ENCODE measurements at places on chromosomes 1 and 21. TPM values are rescaled to one million over a fixed set of nuclear protein-coding genes. Genes with fewer than 3 reads are reported as not detected.

The YRDC gene
- 20.1 TPM for total RNA-seq

The SAMD11 gene
- total RNA-seq: not detected

The ACAP3 gene
- total RNA-seq: 41.4 TPM

- no peak for ATAC-seq
Measured at GRCh38 chr1:241682921-241683320, 30.8 kb downstream of the WDR64 start.

DNA sequence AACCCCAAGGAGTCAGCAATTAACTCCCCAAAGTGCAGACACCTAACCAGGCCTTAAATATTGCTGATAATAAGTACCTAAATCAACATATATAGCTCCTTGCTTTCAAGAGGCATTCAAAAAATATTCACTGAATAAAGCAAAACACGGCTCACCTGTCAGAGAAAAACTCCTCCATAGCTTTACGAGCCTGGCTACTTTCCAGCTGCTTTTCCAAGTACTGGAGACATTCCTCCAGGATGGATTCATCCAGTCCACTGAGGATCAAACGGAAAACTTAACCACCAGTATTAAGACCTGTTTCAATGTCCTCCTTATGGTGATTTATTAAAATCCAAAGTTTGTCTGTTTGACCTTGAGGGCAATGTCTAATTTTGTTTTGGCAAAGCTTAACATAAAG lies 44.6 kb downstream of the UBR4 start:
- ATAC-seq: no peak

GRCh38 chr1:169024800-169025271 lies 81.7 kb upstream of the ATP1B1 start:
- ATAC-seq: no peak

DNA sequence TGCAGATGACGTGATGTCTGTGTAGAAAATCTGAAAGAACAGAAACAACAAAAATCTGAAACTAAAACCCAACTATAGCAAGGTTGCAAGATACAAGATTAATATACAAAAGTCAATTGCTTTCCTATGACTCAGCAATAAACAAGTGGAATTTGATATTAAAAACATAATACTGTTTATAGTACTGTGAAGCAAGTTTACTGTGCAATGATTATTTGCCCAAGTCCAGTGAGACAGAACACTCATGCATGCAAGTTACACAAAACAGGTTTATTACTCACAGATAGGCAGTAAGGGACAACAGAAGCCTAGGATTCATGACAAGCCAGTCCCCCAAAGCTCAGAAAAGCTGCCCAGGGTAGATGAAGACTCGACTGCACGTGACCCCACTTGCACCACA lies 62.4 kb upstream of the RAB4A start:
- no peak for ATAC-seq

DNA sequence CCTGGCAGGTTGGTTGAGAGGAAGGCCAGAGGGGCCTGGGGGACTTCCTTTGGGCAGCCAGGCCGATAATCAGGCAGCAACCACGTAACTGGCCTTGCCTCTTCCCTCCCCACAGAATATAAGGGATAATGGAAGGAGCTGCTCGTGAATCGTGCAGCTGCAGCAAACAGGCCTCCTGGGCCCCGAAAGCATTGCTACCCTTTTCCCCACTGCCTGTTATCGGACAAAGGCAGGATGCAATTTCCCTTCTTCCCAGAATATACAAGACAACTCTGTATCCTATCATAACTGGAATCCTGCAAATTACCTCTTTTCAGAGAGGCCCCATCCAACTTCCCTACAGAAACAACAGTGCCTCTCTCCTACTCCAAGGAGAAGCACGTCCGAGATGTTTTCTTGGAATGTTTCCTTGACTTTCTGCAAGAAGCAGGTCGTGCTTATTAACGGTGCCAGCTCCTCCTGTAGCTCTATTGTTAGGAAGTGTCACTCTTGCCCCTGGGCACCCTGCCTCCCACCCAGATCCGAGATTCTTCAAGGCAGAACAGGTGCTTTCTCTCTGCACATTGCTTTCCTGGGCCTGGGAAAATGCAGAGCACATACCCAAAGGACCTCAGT lies 106.0 kb upstream of the TIAM1 start:
- ATAC-seq: no peak
